ENCODE measurements at places on chromosomes 7 and 10.

DNA sequence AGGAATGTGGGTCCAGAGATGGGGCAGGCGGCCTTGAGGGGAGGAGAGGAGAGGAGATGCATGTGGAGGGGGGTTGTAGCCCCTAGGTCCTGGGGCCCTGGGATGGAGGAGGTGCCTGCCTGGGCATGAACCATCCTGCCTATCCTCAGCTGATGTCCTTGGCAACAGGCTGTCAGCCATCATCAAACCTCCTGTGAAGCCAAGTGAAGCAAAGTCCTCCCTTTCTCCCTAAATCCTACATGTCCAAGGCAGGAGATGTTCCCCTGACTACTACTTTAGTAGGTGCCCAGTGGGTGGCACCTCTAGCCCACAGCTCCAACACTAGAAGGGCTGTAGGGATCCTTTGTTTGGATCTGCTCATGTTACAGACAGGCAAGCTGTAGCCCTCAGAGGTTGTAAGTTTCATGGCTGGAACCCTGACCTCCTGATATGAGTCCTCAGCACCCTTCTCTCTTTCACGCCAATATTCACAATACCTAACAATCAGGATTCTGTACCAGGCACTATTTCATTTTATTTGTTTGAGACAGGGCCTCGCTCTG is 66.6 kb upstream of the SYPL1 start:
- DNase-seq = no peak

DNA sequence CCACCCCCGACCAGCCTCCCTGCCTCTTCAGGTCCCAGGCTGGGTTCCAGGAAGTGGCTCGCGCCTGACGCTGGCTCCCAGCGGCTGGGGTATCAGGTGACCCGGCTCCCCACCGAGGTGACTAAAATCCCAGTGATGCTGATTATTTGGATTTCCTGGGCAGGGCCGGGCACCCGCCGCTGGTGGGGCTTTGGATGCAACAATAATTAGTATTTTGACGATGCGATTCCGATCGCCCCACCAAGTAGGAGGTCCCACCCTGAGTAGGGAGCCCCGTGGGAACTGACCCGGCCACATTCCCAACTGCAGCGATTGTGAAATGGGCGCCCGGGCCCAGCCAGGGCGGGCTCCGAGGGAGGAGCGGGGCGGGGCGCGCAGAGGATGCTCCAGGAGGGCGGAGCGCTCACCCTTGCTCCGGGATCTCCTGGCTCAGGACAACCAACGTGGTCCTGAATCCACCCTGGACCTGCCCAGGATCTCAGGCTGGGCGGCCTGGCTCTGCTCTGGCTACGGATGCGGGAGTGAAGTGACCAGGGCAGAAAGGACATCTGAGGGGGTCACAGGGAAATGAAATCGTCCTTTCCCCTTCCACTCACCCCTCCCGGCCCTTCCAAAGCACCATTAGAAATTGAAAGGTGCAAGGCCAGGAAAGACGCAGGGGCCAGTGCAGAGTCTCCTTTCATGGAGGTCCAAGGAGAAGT is 32.6 kb downstream of the DUSP5 start:
- DNase-seq = no peak

- DNase-seq = no peak
Observed at GRCh38 chr10:61539876-61540275, 86.7 kb upstream of the TMEM26 start.

DNA sequence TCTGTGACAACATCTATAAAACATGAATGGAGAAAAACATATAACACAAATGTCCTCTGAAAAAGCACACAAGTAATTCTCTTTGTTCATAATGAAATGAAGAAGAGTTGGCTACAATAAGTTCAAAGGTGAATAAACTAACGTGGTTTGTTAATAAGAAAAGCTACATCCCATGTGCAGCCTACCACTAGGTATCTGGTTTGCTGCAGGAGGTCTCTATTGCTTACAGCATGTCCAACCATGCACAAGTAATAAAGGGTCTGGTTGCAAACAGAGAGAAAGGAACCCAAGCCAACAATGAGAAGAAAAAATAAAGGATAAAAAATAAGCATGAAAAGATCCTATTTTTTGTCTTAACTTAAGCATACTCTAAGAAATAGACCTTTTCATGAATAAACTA is 139.2 kb downstream of the CHCHD3 start:
- no peak for DNase-seq

DNA sequence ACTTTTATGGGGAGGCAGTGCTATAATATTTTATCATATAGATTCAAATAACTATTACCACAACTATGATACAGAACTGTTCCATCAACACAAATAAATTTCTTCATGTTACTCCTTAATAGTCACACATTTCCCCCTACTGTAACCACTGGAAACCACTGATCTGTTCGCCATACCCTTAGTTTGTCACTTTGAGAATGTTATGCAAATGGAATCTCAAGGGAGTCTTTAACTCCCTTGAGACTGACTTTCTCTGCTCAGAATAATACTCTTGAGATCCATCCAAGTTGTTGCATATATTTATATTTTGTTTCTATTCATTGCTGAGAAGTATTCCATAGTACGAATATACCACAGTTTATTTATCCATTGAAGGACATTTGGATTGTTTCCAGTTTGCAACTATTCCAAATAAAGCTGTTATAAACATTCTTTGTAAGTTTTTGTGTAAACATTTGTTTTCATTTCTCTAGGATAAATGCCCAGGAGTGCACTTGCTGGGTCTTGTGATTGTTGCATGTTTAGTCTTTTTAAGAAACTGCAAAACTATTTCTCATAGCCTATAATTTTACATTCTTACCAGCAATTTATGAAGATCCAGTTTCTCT is 19.7 kb upstream of the PON2 start:
- DNase-seq = no peak

DNA sequence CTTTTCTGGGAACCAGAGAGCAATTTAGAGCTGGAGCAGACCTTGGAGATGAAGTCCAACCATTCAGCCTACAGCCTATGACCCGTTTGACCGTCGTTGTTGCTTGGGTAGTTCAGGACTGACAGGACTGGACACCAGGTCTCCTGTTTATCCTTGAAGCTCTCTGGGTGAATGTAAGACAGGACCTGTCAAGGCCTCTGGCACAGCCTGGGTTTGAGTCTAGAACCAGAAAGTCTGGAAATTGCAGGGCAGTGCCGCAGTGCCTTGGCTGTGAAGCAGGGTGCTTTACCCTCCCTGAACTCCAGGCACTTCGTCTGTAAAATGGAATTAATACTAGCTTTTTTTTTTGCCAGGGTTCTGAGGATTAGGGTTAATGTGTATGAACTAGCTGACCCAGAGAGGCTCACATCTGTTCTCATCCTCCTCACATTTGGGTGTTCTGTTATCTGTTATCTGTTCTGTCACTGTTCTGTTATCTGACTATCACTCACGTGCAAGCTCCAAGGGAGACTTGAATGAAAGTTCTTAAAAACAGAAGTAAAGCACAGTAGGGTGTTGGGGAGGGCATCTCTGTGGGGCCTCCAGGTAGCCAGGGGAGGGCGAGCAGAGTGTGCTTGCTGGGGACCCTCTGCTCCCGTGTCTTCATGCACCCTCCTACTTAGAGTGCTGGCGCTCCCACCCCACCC is 9.9 kb downstream of the BLVRA start:
- no peak for DNase-seq

DNA sequence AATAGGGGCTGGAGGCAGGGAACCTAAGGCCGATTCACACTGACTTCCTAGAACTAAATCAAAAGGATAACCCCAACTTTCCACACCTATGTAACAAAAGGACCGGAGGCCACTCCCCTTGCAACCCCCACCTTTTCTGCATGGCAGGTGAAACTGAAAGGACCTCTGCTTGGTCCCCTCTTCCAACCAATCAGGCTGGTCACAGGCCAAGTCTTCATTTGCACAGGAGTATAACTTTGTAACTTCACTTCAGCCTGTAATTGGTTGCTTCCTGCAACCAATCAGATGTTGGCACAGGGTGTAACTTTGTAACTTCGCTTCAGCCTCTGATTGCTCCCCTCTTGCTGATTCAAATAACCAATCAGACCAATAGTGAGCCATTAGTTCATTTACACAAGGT is 190.0 kb downstream of the FAM107B start:
- no peak for DNase-seq

- DNase-seq = no peak
Observed at GRCh38 chr10:128628252-128628651, 502.0 kb upstream of the MKI67 start.

DNA sequence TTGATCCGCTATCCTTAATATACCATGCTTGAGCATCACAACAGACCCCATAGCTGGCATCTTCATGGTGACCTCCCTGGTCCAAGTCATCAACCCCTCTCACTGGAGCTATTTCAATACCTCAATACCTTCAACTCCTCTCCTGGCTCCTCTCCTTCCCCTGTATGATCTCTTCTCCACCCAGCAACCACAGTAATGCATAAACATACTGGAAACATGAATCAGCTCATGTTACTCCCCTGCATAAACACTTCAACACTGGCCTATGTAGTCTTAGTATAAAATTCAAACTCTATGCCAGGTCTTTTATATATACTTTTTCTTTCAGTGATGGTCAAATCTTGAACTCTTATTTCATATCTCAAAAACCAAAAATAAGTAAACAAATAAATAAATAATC is 31.8 kb upstream of the TMEM273 start:
- no peak for DNase-seq

DNA sequence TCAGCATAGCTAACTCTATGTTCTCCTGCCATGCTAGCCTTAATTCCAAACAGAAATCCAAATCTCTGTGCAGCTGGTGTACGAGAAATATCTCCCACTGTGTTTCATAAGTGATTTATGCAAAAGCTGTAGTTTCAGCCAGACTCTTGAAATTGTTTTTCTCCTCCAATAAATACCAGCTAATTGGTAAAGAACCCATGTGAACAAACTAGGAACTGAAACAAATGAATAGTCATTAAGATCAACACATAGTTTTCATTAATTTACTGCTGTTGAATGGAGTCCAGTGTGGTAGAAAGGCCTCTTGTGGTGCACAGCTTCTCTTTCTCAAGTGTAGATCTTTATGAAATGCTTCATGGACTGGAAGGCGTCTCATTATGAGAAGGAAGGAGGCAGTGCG is 18.4 kb downstream of the PPP1R17 start:
- DNase-seq = no peak

- no peak for DNase-seq
Observed at GRCh38 chr7:29990931-29991330, 1.3 kb upstream of the SCRN1 start.

- no peak for DNase-seq
Observed at GRCh38 chr10:114487815-114488536, 83.7 kb upstream of the AFAP1L2 start.

DNA sequence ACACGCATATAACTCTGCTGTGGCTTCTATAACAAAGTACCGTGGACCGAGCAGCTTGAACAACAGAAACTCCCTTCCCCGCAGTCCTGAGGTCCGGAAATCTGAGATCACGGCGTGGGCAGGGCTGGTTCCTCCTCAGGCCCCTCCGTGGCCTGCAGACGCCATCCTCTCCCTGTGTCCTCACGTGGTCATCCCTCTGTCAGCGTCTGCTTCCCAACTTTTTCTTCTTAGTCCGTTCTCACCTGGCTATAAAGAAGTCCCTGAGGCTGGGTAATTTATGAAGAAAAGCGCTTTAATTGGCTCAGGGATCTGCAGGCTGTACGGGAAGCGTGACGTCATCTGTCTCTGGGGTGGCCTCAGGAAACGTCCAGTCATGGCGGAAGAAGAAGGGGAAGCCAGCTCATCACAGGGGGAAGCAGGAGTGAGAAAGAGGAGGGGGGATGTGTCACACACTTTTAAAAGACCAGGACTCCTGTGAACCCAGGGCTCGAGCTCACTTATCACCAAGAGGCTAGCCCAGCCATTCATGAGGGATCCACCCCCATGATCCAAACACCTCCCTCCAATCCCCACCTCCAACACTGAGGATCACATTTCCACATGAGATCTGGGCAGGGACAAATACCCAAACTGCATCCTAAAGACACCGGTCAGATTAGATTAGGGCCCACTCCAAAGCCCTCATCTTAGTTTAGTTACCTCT is 91.2 kb upstream of the INSIG1 start:
- no peak for DNase-seq

DNA sequence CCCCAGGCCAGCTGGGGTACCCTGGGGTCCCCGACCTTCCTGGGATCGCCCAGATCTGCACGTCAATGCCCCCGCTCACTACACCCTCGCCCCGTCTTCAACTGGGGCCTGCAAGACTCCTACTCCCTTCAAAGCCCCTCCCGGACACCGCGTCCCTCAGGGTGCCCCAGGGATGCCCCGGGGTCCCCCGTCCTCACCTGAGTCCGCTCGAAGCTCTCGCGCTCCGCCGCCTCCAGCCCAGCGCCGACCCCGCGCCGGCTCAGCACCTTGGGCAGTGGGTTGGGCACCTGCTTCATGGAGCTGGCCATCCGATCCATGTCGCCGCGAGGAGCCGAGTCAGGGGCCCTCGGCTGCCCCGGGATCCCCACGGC is at the start of gene HIP1:
TSS of gene HIP1 (minus strand) at position 338 of the 371 bp plus-strand sequence. CDS start at position 317, 21 bp downstream.
- no peak for DNase-seq

DNA sequence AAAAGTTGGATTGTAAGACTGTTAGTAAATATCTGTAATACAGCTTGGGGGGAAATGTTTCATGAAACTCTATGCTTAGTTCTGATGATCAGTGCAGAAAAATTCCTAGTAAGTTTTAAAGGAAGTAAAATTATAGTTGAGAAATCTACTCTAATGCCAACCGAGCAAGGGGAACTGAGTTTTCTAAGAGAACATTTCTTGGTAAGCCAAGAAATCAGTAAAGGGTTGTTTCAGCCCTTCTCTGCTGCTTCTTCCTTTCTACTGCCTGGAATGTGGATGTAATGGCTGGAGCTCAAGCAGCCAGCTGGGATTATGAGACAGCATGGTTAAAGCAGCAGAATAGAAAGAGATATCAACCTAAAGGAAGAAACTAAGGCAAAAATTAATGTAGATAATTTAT is 15.9 kb upstream of the AKR1B1 start:
- DNase-seq = no peak

GRCh38 chr7:101507791-101508252 is 121.3 kb downstream of the MYL10 start:
- no peak for DNase-seq

GRCh38 chr10:58963723-58964124 is 212.7 kb upstream of the PHYHIPL start:
- peak; percentile 83 for DNase-seq

GRCh38 chr10:85665078-85665477 is 701.5 kb downstream of the GRID1 start:
- no peak for DNase-seq

Data from anterior cingulate cortex (tissue), 58 donors.